ENCODE measurements at places on chromosomes 1 and 21.

- peaks cover 4% of the 10 kb centered on the region for H3K4me1 ChIP-seq
- H3K27ac ChIP-seq, result no peak overlapping the region
- no peaks in the 10 kb centered on the region for H3K27me3 ChIP-seq
- no peaks in the 10 kb centered on the region for H3K36me3 ChIP-seq
- H3K4me3 ChIP-seq, result no peak overlapping the region
These were observed 63.8 kb upstream of the ATP1A1 start for GRCh38 chr1:116309090-116309870.

GRCh38 chr1:79787631-79788030 lies 781.1 kb upstream of the ADGRL4 start:
- no peaks in the 10 kb centered on the region for H3K27me3 ChIP-seq
- no peak for DNase-seq
- no peaks in the 10 kb centered on the region for H3K36me3 ChIP-seq
- no peak overlapping the region for H3K27ac ChIP-seq
- no peaks in the 10 kb centered on the region for H3K4me1 ChIP-seq

GRCh38 chr1:243253211-243253925 lies 1.7 kb downstream of the CEP170 start:
- peak overlapping the region; percentile 87 for H3K4me3 ChIP-seq
- H3K4me1 ChIP-seq, result peaks cover 15% of the 10 kb centered on the region
- H3K36me3 ChIP-seq, result no peaks in the 10 kb centered on the region
- no peaks in the 10 kb centered on the region for H3K27me3 ChIP-seq

GRCh38 chr1:150890033-150890416 lies 3.1 kb downstream of the CTXND2 start:
- no peak overlapping the region for H3K27ac ChIP-seq
- no peaks in the 10 kb centered on the region for H3K36me3 ChIP-seq
- H3K4me3 ChIP-seq, result peak overlapping the region; percentile 44

- no peaks in the 10 kb centered on the region for H3K4me1 ChIP-seq
- no peak overlapping the region for H3K27ac ChIP-seq
- no peaks in the 10 kb centered on the region for H3K27me3 ChIP-seq
- H3K4me3 ChIP-seq, result no peak overlapping the region
These were observed 26.7 kb upstream of the RBM15 start for GRCh38 chr1:110312188-110313121.

DNA sequence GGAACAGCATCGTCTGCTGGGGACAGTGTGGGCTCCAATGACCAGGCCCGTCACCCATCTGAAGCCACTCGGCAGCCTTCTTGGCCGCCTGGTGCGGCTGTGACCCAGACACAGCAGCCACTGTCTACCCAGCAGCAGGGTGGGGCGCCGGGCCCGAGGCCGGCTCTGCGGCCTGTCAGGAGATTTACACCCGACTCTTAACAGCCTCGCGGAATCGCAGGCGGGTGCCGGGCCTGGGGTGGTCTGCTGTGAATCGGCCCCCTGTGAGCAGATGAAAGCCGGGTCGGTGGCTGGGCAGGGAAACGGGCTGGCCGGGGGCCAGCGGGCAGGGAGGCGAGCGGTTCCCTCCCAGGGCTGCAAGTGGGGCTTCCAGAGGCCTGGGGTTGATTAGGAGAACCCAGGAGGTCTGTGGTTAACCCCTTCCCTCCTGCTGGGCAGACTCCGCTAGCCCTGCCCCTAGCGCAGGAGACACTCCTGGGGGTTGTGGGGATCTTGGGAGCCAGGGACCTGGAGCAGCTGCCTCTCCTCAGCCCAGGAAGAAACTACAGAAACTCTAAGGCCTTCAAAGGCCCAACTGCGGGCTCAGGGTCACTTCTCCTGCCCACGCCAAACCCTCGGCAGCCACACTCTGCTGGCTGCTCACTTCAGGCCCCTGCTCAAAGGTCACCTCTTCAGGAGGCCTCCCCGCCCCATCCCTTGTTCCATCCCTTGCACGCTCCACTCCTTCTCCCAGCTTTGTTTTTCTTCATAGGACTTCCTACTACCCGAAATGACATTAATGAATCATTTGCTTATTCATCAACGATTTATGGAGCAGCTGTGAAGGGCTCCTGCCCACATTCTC lies 15.6 kb downstream of the RUNX3 start:
- no peaks in the 10 kb centered on the region for H3K27me3 ChIP-seq
- peaks cover 99% of the 10 kb centered on the region for H3K4me1 ChIP-seq
- H3K36me3 ChIP-seq, result peaks cover 27% of the 10 kb centered on the region
- no peak overlapping the region for H3K4me3 ChIP-seq

DNA sequence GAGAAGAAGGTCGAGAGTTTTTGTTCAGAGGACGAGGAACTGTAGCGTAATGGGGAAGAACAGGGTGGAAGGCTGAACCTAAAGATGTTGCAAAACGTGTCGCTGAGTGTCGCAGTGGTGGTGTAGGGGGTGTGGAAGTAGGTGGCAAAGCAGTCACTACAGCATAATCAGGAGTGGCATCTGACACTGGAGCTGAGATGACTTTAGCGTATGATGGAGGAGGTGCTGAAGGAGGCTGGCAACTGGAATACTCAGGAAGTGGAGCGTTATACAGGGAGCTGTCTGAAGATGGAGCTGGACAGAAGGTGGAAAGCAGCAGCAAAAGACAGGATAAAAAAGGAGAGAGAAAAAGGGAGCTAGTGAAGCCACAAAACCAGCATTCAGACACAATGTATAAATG lies 89.9 kb upstream of the LBR start:
- no peak overlapping the region for H3K27ac ChIP-seq
- H3K4me3 ChIP-seq, result no peak overlapping the region
- H3K27me3 ChIP-seq, result no peaks in the 10 kb centered on the region
- no peaks in the 10 kb centered on the region for H3K36me3 ChIP-seq
- no peak for DNase-seq
- no peaks in the 10 kb centered on the region for H3K4me1 ChIP-seq

GRCh38 chr1:209491897-209492296 lies 91.6 kb upstream of the CAMK1G start:
- H3K27ac ChIP-seq, result no peak overlapping the region
- H3K27me3 ChIP-seq, result no peaks in the 10 kb centered on the region

DNA sequence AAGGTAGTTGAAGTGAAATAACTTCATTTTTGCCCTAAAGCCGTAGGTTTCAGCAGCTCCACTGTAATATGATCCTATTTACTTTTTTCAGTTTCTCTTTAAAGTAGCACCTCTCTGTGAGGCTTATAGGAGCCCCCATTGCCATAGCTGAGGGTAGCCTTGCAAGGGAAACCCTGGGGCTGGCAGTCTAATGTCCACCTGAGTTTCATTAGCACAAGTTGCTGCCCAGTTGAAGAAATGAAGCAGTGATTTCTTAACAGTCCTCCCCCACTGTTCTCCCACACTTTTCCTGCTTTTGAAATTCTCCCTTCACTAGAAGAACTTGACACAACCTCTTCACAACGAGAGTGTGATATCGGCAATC lies 1.5 kb downstream of the HMCN1 start:
- H3K4me3 ChIP-seq, result no peak overlapping the region
- H3K4me1 ChIP-seq, result peaks cover 4% of the 10 kb centered on the region
- no peak for DNase-seq
- H3K36me3 ChIP-seq, result no peaks in the 10 kb centered on the region

DNA sequence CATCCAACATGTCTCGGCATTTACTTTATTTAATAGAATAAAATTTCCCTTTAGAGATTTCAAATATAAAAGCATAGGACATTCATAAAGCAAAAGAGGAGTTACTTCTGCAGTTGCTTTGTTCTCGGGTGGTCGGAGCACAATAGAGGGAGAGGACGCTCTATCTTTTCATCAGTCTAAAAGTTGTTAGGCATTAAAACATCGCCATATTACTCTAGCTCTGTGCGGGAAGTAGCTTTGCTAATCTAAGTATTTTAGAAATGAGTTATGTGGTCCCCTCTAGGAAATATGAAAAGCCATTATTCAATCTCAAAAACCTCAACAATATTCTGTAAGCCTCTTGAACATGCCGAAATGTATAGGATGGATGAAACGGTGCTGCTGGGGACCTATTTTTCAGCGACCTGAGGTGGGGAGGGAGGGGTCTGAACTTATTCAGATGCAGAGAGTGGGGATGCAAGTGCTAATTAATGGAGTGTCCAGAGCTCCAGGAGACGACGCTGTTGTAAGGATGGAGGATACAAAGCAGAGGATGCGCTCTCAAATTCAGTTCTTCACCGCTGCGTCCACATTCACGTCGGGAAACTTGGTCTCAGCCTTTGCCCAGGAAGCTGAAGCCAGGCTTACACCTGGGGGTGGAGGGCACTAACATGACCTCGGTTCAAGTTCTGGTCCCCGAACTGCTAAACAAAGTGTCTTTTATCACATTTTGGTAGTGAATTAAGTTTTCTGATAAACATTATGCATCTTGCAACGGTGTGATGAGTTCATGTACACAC lies 6.3 kb downstream of the CDKN2C start:
- DNase-seq, result no peak
- no peaks in the 10 kb centered on the region for H3K36me3 ChIP-seq
- H3K27me3 ChIP-seq, result peaks cover 27% of the 10 kb centered on the region
- peaks cover 25% of the 10 kb centered on the region for H3K4me1 ChIP-seq

DNA sequence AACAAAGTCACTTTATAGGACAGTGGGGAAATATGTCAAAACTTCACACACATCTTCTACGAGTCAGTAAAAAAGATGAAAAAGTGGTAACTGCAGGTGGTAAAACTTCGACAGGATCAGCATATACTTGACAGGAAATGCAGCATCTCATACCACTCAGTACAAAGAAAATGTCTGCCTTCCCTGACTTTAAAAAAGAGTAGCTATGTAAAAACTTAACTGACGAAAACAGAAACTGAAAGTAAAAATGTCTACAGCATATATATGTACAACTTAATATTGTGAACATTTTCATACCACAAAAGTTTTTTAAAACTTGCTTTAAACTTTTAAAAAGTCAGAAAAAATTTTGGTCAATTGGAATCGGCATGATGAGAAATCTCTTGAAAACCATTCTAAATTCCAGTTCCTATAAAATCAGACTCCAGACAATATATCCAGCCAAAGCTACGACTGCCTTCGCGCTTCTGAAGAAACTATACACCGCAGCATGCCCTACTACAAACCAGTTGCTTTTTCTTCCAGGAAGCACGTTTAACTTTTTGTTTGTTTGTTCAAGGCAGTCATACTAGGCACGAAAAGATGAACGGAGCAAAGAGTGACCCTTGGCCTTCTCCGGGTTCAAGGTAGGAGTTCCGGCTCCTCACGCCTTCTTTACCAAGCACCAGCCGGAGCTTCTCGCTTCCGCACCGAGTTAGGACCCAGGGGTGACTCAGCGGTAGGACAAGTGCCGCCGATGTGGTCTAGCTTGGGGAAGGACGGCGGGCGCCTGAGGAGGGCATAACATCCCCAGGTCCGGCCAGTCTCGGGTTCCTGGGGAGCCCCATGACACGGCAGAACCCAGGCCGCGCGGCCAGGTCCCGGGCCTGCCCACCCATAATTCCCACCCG lies 612 bp downstream of the PSMA5 start:
- no peaks in the 10 kb centered on the region for H3K27me3 ChIP-seq
- no peak for DNase-seq
- H3K36me3 ChIP-seq, result peaks cover 16% of the 10 kb centered on the region

DNA sequence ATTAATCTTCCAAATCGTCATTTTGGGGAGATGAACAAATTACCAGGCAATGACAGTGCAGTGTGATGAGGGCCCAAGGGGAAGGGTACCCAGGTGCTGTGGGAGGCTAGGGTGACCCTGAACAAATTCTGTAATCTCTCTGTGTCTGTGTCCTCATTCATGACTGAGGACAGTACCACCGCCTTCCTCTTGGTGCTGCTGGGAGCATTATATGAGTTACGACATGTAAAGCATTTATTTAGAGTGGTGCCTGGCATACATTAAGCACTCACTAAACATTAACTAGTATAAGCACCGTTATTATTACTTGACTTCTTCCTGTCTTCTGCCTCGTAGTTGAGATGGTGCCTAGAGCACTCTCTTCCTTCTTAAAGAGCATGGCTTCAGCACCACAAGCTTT lies 468.2 kb upstream of the VAMP3 start:
- H3K4me3 ChIP-seq, result no peak overlapping the region
- no peak for DNase-seq
- H3K27me3 ChIP-seq, result peaks cover 14% of the 10 kb centered on the region
- H3K27ac ChIP-seq, result no peak overlapping the region

DNA sequence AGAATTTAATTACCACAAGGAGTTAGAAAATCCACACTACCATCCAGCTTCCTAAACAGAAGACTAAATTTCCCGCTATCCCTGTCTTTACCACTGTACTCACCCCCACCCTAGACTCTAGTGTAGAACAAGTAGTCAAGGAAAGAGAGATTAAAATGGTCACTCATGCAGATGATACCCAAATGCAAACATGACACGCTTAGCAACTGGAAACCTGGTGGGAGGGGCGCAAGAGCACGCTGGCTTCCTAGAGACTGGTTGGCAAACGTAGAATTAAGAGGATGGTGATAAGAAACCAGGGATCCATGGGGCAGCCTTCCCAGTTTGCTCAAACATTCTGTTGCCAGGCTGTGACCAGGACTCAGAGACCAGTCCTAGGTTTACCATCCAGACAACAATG lies 9.9 kb upstream of the LDLRAD1 start:
- H3K4me1 ChIP-seq, result no peaks in the 10 kb centered on the region
- H3K27ac ChIP-seq, result no peak overlapping the region

DNA sequence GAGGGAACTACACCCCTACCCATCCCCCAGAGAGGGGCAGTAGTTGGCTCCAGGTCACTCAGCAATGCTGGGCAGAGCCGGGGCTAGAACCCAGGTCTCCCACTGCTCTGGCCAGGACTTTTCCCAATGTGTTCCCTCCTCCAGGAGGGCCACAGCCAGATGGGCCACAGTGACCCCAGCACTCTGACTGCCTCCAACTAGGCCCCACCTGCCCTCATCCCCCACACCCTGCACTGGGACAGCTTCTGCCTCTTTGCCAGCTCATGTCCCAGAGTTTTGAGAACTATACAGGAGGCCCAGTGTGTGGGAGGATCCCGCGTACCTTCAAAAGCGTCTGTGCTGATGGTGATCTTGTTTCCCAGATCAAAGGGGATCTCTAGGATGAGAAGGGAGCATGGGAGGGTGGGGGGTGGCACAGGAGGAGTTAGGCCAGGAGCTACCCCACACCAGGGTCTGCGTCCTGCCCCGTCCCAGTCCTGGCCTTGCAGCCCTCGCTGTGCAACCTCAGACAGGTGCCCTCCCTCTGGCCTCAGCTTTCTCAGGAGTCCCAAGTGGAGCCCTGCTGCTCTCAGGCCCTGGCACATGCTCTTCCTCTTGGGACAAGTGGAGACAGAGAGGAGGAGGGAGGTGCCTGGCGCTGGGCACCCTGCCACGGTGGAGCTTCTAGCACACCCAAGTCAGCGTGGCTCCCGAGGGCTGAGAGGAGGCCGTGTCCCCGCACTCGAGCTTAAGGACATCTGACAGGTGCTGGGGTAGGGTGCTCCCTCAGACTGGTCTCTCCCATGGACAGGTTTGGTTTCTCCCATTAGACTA lies 22.0 kb downstream of the MYOM3 start:
- H3K4me1 ChIP-seq, result no peaks in the 10 kb centered on the region
- DNase-seq, result no peak
- H3K27me3 ChIP-seq, result no peaks in the 10 kb centered on the region
- H3K36me3 ChIP-seq, result no peaks in the 10 kb centered on the region
- H3K27ac ChIP-seq, result no peak overlapping the region

- H3K4me1 ChIP-seq, result peaks cover 13% of the 10 kb centered on the region
- H3K27ac ChIP-seq, result no peak overlapping the region
- H3K36me3 ChIP-seq, result no peaks in the 10 kb centered on the region
- H3K27me3 ChIP-seq, result no peaks in the 10 kb centered on the region
- no peak for DNase-seq
These were observed 74.5 kb downstream of the RHOU start for GRCh38 chr1:228809621-228810394.

GRCh38 chr1:201595381-201595780 lies 56.5 kb downstream of the NAV1 start:
- no peaks in the 10 kb centered on the region for H3K4me1 ChIP-seq
- no peaks in the 10 kb centered on the region for H3K27me3 ChIP-seq
- H3K36me3 ChIP-seq, result no peaks in the 10 kb centered on the region
- H3K27ac ChIP-seq, result no peak overlapping the region
- DNase-seq, result no peak

GRCh38 chr21:43362321-43362791 lies 64.6 kb downstream of the SIK1 start:
- DNase-seq, result peak; percentile 94

Measured in T-cell (primary cell).